CD4-positive, alpha-beta T cell treated with Interleukin-4 for 1 hour (primary cell): ENCODE measurements at places on chromosomes 1 and 21.

DNA sequence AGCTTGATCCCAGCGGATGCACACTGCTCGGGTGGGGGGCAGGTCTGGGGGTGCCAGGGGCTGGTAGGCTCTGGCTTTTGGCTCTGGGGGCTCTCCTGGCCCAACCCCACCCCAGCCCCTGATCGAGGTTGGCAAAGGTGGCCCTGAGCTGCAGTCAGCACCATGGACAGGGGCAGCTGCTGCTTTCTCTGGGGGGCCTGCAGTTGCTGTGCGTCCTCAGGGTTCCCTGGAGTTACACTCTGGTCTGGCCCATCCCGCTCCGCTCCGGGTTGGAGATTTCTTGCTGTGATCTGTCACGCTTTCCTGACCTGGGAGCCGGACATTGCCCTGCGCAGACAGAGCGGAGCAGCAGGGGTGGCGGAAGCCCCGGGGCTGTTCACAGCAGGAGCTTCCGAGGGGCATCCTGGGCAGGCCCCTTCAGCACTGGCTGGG, 8.0 kb upstream of the PLCH2 start:
- DNase-seq = peak; percentile 31

- DNase-seq = no peak
These were observed 78.3 kb downstream of the SLC45A1 start for GRCh38 chr1:8396083-8396785.

DNA sequence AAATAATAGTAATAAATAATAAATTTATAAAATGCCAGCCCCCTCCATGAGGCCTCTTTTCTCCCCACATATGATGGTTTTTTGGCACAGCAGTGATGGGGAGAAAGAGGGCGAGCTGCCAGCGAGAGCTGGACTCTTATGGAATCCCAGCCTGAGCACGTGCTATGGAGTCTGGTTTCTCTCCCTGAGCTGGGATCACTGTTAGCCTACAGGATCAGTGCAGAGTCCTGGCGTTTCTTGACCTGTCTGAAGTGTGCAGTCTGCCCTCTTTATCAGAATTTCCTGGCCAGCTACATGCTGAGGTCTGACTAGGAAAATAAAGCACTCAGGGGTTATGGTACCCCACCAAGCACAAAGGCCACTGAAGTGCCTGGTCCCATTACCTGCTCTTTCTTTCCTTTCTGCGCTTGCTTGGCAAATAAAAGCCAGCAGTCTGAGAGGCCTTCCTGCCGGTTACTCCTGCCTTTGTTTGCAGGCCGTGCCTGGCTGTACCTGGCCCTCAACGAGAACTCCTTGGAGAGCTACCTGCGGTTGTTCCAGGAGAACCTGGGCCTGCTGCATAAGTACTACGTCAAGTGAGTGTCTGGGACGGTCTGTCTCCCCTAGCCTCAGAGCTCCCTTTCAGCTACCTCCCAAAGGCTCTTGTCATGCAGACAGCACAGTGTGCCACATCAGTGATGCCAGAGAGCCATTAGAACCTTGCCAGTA, 18.5 kb upstream of the SLC25A34 start:
- DNase-seq = no peak

DNA sequence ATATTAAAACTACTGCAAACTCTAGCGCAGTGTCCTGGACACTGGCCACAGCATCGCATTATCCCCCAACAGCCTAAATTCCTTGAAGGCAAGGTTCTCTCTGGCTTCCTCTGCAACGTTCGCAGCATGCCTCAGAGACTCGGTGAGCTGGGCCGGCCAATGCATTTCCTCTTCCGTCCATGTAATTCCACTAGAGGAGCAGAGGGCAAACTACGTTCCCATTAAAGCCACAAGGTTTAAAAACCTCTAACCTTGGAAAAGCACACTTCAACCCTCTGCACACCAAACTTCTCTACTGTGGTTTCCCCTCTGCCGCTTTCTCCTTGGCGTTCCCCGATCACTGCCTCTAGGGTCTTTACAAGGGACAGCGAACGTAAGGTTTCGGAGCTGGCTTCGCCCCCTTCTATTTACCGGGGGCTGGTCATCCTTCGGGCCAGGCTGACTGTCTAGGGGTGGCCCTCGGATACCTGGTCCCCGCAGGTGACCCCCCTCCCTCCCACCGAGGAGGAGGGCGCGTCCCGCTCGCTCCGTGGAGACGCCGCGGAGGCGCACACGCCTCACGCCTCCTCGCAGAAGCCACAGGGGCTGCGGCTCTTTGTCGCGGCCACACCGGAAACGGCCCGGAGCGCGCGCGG, 456 bp upstream of the SMYD2 start:
- no peak for DNase-seq

- DNase-seq = peak; percentile 78
These were observed 8.9 kb upstream of the LEMD1 start for GRCh38 chr1:205430696-205431305.

- DNase-seq = no peak
These were observed 228.9 kb upstream of the TMEM51 start for GRCh38 chr1:14924455-14925331.

- DNase-seq = no peak
These were observed 64.0 kb upstream of the KIF1B start for GRCh38 chr1:10146391-10146790.

DNA sequence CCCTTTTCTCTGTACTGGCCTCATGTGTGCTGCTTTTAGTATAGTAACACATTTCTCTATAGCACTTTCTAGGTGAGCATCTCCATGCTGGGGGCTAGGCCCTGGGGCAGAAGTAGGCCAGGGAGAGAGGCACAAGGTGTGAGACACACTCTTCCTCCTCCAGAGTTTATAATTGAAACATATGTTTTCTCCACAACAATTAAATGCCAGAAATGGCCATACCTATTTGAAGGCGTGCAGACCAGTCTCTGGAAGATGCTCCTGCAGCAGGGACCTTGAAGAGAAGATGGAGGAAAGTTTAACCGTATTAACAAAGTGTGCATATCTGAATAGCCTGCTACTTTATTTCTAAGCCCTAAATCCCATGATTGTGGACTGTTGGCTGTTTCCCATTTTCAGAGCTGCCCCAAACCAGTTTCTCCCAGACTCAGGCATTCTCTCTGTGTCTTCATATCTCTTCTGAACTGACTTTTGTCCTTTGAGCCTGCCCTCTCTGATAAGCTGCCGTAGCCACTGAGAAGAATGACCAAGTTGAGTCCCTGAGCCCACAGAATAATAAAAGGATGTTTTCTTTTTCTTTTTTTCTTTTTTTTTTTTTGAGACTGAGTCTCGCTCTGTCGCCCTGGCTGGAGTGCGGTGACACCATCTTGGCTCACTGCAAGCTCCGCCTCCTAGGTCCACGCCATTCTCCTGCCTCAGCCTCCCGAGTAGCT, 81.3 kb downstream of the LRRC8D start:
- DNase-seq = no peak

DNA sequence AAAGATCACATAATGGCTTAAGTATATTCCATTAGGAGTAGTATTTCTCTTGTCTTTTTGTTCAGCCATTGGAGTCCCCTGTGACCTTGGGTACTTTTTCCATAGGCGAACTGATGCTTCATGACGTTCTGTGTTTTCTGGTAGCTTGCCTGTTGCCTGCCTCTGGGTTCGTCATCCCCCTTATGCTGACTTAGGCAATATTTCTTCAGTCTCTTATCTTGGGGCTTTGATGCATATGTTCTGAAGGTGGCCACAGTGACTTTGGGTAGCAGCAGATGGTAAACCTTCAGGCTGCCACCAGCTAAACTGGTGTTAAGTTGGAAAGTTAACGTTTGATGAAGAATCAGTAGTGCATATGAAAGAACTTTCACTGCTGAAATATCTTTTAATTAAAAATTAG, 170.2 kb downstream of the RPS6KC1 start:
- DNase-seq = no peak

- DNase-seq = no peak
These were observed 11.4 kb upstream of the RGS16 start for GRCh38 chr1:182615468-182616129.

- no peak for DNase-seq
These were observed 184.6 kb downstream of the APP start for GRCh38 chr21:25985990-25986389.

GRCh38 chr1:205484985-205485967, 19.2 kb upstream of the CDK18 start:
- DNase-seq = peak; percentile 77

DNA sequence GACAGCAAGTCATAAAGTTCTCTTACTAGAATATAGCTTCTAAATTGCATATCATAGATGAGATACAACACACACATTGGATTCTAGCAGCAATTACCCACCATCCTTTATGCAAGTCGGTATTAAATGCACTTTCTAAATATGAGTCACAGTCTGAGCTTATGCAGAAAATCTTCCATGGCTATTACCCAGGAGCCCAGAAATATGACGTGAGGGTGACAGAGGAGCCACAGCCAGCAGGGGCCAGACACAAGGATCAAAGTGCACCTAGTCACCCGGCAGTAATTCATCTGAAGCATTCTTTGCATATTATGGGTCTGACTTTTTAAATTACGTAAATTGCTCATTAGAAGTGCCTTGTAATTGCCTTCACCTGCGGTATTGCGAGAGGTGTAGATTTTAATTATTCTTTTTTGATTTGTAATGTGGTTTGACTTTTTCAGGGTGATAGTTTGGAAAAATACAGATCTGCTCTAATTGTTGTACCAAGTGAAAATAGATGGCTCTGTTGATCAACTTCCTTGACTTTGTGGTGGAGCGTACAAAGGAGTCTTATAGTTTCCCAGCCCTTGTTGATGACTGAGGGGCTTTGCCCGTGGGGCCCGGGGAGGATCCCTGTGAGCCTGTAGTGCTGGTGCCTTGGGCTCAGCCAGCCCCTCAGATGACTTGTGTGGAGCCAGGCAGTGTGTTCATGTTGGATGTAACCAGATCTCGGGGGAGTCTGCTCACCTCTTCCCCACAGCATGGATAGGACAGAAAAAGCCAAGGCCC, 470.0 kb upstream of the VAMP3 start:
- DNase-seq = no peak

GRCh38 chr1:7616076-7616832, 154.8 kb upstream of the VAMP3 start:
- peak; percentile 4 for DNase-seq

DNA sequence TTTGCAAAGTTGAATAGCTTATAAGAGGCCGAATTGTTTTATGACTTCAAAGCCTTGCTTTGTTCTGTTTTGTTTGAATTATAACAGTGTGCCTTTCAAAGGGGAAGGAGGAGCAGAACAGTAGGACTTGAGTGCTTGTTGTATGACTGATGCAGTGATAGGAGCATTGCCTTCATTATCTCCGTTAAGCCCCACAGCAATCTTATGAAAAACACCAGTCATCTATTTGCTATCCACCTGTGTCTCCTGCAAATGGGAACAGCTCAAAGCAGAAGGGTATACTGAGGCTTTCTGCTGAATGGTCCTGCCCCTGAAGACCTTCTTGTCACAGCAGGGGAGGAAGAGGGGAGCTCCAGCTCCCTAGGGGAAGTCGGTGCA, 127.5 kb downstream of the RNF220 start:
- DNase-seq = no peak

- DNase-seq = no peak
These were observed 1037.2 kb upstream of the B3GALT2 start for GRCh38 chr1:194223596-194223995.

DNA sequence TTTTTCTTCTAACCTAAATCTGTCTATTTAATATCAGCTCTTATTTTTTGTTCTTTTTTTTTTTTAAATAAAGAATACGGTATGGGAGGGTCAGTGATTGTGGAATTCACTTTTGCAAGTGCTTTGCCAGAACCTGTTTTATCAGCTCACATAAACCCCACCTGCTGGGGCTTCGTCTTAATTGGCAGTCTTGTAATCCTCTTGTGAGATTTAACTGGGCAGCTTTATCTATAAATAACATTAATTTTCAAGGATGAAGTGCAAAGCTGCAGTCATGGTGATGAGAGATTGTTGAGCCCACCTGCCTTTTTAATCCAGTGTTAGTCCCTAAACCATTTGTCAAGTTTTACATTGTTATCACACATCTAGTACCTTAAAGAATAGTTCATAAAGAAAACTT, 18.2 kb upstream of the PDC start:
- DNase-seq = no peak

GRCh38 chr21:26117972-26118367, 52.6 kb downstream of the APP start:
- DNase-seq = no peak

DNA sequence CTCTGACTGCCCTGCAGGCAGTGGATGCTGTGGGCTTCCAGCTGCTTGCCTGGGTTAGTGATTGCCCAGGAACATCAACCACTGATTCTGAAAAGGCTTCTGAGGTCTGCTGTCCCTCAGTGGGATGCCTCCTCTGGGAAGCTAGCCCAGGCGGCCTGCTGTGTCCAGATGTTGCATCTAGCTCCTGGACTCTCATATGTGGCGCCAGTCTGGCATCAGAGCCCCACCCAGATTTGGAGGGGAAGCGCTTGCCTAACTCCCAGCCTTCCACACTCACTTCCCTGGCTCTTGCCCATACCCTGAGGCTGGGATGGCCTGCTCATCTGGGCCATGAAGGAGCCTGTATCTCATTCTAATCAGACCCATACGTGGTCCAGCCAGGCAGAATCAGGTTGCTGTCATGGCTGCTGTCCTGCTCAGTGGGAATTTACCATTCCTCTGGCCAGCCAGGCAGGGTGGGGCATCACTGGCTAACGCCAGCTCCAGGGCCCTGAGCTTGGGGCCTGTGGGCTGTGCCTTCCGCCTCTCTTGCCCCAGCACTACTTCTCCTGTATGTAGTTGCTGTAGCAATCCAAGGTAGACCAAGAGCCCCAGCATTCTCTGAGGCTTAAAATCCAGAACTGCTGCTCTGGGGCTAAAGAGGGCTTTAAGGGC, 4.1 kb downstream of the CSF1 start:
- no peak for DNase-seq

- DNase-seq = no peak
These were observed 86.1 kb upstream of the VAV3 start for GRCh38 chr1:108050911-108051629.

DNA sequence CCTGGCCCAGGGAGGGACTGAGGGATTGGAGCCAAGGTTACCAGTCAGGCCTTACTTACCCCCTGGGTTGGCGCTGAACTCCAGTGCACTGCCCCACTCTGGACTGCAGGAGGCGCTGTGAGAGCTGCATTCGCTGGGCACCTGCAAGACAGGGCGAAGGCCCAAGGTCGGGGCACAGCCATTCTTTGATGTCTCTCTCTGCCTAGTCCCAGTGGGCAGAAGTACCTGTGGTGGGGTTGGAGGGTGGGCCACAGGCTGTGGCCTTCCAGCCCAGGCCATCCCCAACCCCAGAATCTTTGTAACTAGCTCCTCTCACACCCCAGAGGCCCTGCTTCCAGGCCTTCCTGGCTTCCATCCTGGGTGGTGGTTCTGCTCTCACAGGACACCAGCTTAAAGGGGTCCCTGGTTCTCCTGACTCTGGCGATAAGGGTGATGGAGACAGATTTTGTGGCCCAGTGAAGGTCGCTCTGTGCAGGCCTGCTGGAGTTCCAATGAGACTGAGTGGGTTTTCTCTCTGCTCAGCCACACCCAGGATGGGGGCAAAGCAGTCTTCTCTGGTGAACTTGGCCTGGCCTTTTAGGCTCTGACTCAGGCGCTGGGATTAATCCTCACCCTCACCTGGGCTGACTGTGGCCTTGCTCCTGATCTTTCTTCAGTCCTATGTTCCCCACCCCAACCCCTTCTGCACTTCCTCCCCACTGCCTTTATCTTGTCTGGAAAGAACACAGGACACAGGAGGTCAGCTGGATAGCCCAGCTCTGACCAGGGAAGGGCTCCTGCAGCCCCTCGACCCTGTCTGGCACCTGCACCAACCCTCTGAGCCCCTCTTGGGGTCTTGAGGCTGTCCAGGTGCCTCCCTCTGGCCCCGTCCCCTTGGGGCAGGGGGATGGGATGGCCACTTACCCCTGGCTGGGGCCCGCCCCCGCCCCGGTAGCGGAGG, 954 bp downstream of the MYOG start:
- no peak for DNase-seq

GRCh38 chr1:67590329-67590728, 94.7 kb upstream of the GADD45A start:
- no peak for DNase-seq

- peak; percentile 91 for DNase-seq
These were observed 190.1 kb downstream of the HIVEP3 start for GRCh38 chr1:41728403-41729202.
